ENCODE measurements at places on chromosomes 7 and 10.

- no peak for DNase-seq
Observed at GRCh38 chr10:6579904-6580278, at the start of gene PRKCQ. PRKCQ (minus strand) TSS chr10:6580276; CDS start chr10:6515135, 65,141 bp downstream.

GRCh38 chr7:50792342-50793119 is 9.8 kb upstream of the GRB10 start:
- DNase-seq = no peak

- no peak for DNase-seq
Observed at GRCh38 chr10:47404446-47404845, 20.4 kb upstream of the ZNF488 start.

DNA sequence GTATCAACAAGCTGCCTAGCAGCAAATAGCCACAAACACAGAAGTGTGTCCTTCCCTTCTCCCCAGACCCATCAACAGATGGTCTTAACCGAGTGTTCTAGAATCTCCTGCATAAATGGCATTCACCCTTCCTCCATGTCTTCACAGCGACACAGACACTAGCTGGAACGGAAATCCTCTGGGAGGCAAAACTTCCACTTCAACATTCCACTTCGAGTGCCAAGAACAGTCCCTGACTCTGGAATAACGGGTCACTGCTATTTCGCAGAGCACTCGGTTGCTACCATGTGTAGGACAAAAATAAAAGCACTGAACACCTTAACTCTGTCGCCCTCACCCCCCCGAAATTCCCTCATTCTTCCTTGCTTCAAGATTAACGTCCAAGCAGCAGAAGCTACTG is 65.1 kb downstream of the SFMBT2 start:
- no peak for DNase-seq

- no peak for DNase-seq
Observed at GRCh38 chr10:129058664-129059155, 408.3 kb upstream of the MGMT start.

GRCh38 chr10:118033905-118034304 is 12.8 kb downstream of the RAB11FIP2 start:
- no peak for DNase-seq

- no peak for DNase-seq
Observed at GRCh38 chr7:117790251-117790650, 83.0 kb downstream of the CTTNBP2 start.

DNA sequence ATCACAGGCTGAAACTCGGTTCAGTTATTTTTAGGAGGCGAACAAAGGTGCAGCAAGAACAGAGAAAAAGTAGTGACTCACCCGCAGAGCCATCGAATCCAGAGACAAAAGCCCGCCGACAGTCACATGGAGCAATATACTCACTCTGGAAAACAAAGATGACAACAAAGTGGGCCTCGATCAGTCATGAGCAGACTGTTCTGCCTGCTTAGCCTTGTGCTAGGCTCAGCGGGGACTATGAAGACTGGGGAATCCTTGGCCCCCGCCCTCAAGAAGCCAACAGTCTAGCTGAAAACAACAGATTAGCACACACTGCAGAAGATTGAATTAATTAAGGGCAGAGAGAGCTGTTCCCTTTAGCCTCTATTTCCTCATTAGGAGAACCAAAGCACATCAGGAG is 30.4 kb downstream of the XPNPEP1 start:
- DNase-seq = no peak

- DNase-seq = no peak
Observed at GRCh38 chr7:90764848-90765570, 168.9 kb downstream of the CDK14 start.

GRCh38 chr10:119502209-119502608 is 40.3 kb downstream of the RGS10 start:
- no peak for DNase-seq

DNA sequence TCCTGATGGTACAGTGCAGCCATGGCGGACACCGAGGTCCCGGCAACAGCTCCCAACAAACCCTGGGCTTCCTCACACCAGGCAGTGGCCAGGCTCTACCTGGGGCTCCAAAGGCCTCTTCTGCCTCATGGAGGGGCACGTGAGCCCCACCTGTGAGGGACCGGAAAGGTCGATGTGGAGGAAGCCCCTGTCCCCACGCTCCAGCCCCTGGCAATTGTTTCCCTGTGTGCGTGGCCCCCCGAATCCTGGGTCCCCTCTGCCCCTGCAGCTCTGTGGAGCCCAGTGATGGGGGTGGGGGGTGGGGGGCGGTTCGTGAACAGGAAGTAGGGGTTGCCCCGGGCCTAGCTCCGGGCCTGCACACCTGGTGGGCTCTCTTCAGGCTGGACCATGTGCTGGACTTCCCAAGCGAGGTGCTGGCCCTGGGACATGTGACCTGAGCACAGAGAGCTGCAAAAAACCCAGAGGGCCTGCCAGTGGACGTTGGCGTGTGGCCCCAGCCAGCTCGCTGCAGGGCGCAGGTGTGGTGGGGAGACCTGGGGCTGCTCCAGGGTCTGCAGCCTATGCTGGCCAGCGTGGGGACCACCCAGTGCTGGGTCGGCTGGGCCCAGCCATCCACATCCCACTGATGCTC is 72.6 kb downstream of the INPP5A start:
- DNase-seq = no peak

- no peak for DNase-seq
Observed at GRCh38 chr7:12612622-12613021, 42.1 kb downstream of the SCIN start.

DNA sequence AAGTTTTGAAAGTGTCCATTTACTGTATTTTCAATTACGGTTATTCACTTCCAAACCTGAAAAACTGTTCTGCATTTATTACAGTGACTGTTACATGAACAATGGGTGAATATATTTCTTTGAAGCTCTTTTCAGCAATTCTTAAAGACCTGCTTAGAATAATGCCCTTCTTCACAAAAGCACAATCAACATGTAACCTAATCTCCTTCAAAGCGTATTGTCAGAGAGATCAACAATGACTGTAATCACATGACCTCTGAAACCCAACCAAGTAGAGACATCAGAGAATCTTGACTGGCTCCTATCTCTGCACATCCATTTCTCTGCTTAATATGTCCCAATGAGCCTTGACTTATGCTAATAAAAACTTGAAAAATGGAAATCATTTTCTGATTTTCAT is 126.7 kb downstream of the NRCAM start:
- DNase-seq = no peak

DNA sequence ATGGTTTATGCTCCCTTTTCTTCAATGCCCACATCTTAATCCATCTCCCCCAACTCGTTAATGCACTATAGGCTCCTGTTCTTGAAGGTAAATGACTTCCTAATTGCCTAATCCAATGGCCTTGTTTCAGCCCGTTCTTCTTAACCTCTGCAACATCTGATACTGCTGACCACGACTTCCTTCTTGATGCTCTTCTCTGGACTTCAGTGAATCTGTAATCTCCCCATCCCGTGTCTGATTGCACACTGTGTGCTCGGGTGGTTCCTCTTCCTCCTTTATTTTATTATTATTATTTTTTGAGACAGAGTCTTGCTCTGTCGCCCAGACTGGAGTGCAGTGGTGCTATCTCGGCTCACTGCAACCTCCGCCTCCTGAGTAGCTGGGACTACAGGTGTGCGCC is 58.9 kb downstream of the HIPK2 start:
- DNase-seq = no peak

All from anterior cingulate cortex (tissue), 58 donors.